ENCODE measurements at places on chromosomes 2 and 18.
A peak's percentile ranks its signal among the peaks of the same experiment; 100 is the strongest.

- DNase-seq, result no peak
Measured at GRCh38 chr2:96163768-96164429, 18.7 kb upstream of the DUSP2 start.

DNA sequence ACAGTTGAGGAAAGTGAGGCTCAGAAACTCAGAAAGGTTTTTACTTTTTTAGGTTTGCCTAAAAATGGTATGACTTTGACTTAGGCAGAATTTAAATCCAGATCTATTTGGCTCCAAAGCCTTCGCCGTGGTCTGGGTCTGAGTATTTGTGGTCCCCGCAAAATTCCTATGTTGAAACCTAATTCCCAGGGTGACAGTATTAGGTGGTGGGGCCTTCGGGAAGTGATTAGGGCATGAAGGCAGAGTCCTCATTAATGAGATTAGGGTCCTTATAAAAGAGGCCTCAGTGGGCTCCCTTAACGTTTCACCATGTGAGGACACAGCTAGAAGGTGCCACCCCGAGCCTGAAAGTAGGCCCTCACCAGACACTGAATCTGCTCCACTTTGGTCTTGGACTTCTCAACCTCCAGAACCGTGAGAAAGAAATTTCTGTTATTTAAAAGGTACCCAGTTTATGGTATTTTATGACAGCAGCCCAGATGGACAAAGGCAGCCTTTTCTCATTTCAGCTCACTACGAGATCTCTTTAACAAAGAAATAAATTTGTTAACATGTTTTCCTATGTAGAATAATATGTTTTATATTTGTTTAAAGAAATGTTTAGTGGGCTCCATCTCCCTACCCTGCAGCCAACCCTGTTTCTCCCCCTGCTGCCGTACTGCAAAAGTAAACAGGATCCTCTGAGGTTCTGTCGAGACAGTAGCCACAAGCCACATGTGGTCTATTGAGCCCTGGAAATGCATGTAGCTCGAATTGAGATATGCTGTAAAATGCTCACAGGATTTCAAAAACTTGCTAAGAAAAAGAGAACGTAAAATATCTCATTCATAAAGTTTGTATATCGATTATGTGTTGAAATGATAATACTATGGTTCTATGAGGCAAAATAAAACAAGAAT, 80.6 kb downstream of the MOGAT1 start:
- DNase-seq, result no peak

DNA sequence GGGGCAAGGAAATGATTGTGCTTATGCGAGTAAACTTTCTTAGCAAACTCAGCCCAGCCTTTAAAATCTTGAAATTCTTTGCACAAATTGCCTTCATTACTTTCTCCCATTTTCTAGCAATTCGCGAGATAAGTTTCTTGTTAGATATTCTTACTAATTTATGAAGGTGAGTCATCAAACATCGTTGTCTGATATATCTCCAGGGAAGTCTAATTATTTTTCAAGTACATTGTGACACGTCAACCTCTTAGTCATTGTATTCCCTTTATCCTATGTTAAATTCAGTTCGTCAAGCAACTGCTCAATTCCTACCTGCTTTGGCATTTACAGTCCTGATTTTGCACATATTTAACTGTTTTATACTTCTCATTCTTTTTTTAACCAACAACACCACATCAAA, 854.5 kb upstream of the CRIM1 start:
- no peak for DNase-seq

GRCh38 chr2:177783091-177783490, 289.5 kb downstream of the PDE11A start:
- no peak for DNase-seq

- DNase-seq, result no peak
Measured at GRCh38 chr2:118978064-118978463, 36.1 kb downstream of the MARCO start.

- no peak for DNase-seq
Measured at GRCh38 chr2:12284037-12284436, 432.7 kb upstream of the TRIB2 start.

- no peak for DNase-seq
Measured at GRCh38 chr18:66759050-66759828, 155.3 kb upstream of the CDH19 start.

DNA sequence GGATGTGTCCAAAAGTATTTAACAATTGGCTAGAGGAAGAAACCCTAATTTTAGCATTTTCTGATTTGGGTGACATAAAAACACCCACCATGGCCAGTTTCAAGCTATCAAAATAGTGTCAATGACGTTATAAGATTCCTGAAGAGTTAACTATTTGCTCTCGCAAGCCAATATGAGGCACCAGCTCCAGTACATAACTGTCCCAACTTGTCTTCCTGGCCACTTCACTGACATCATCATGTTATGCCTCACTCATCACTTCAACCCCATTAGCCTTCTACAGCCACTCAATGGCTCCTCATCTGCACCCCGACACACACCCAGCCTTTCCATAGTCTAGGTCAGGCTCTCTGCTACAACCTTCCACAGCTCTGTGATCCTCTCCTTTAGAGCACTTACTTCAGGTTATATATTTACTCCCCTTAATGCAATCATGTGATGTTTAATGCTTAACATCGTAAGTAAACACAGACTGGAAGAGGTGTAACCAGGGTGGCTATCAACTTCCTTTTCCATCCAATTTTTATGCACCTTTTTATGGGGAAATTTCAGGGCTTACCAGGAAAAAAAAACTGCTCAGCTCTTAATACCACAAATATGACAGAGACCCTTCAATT, 158.7 kb downstream of the VWC2L start:
- DNase-seq, result no peak

DNA sequence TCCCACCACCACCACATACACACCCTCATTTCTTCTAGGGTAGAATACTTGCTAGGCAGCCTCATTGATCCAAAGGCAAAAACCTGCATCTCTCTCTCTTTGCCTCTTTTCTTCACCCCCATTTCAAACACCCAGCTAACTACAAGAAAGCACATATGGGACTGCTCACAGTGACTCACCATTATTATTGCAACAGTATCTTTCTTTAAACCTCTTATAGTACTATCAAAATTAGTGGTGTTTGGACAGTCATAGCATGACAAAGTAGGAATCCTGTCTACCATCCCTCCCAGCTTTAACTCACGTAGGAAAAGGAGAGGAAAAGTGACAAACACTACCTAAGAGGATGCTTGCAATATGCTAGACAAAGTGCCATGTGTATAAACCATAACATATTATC, 422.5 kb upstream of the CRIM1 start:
- no peak for DNase-seq

DNA sequence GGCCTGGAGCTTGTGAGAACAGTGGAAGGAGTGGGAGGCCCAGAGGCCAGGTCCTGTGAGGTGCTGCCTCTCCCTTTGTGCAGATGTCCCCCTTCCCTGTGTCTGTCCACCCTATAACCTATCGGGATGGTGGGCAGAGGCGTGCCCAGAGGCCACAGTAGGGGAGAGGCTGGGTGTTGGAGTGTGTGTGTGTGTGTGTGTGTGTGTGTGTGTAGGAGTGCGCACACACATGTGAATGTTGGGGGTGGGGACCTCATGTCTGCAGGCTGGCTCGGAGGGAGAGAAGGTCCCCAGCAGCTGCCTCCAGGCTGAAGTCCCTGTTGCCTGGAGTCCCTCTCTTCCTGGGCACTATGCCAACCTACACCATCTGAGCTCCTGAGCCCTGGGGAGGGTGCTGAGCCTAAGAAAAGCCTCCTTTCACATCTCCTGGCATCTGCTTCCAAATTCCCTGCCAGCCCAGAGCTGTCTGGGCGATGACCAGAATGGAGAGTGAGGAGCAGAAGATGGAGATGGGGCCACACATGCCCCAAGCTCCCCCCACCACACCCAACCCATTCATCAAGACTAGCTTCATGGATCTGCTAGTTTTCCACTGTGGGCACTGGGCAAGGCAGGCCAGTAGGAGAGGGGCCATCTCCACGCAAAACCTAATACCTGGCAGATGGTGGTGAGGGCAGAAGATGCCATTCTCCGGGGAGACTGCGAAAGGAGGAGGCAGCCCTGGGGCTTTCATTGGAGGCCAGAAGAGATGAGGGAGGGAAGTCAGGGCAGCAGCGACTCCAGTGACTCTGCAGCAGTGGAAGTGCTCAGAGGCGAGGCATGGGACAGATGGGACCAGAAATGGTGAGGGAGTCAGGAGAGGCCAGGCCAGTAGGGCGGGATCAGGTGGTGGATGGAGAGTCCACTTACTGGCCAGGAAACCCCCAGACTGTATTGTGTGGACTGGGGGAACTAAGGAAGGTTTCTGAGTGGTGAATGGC, 20.3 kb downstream of the KCNK3 start:
- peak; percentile 78 for DNase-seq

- DNase-seq, result no peak
Measured at GRCh38 chr18:58805467-58806187, 59.0 kb upstream of the ZNF532 start.

GRCh38 chr2:145939949-145940348, 1420.0 kb upstream of the ZEB2 start:
- DNase-seq, result no peak

DNA sequence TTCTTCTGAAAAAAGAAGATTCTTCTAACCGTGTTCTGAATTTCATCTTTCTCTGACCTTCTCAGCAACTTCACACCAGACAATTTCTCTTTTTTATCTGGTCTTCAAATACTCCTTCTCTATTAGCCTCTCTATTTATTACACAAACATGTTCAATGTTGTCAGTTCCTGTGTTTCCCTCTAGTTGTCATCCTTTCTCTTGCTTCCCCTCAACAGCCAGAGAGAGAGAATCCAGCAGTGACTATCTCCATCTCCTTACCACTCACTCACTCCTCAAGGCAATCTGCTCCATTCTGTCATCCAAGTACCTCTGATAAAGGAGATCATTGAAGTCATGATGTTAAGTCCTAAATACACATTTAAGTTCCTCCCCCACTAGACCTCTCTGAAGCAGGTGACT, 491.9 kb upstream of the CHAC2 start:
- no peak for DNase-seq

- DNase-seq, result no peak
Measured at GRCh38 chr2:33241581-33241980, 234.9 kb upstream of the RASGRP3 start.

- DNase-seq, result no peak
Measured at GRCh38 chr18:26867471-26867870, 2.0 kb upstream of the AQP4 start.

Data from dorsolateral prefrontal cortex (tissue), 122 donors.